ENCODE measurements at places on chromosomes 1 and 21. TPM values are rescaled to one million over a fixed set of nuclear protein-coding genes. Genes with fewer than 3 reads are reported as not detected.

DNA sequence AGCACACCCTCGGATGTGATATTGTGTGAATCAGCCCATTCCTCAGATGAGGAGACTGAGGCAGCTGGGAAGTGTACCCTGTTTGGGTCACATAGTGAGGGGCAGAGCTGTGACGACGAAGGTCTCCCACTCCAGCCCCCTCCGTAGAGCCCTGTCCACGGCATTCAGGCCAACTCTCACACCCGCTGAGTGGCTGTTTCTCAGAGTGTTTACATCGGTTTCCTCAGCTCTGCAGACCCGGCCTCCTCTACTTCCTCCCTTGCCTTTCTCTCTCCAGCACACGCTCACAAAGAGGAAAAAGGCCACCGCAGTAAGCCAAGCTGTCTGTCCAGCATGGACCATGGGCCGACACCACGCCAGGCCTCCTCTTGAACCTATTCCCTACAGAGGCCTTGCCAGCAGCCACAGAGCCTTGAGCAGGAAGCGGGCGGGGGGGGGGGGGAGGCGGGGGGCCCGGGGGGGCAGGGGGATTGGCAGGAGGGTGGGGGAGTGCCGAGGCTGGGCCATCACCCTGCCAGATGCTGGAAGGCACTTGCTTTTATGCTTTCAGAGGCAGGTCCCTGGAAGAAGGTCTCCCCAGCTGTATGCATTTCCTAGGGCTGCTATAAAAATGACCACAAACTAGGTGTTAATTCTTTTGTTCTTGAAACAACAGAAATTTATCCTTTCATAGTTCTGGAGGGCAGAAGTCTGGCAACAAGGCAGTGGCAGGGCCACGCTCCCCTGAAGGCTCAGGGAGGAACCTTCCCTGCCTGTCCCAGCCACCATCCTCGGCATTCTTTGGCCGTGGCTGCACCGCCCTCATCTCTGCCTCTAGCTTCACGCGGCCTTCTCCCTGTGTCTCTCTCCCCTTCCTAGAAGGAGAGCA lies 178.4 kb downstream of the PSMG1 start:
- peak; percentile 31 for DNase-seq

DNA sequence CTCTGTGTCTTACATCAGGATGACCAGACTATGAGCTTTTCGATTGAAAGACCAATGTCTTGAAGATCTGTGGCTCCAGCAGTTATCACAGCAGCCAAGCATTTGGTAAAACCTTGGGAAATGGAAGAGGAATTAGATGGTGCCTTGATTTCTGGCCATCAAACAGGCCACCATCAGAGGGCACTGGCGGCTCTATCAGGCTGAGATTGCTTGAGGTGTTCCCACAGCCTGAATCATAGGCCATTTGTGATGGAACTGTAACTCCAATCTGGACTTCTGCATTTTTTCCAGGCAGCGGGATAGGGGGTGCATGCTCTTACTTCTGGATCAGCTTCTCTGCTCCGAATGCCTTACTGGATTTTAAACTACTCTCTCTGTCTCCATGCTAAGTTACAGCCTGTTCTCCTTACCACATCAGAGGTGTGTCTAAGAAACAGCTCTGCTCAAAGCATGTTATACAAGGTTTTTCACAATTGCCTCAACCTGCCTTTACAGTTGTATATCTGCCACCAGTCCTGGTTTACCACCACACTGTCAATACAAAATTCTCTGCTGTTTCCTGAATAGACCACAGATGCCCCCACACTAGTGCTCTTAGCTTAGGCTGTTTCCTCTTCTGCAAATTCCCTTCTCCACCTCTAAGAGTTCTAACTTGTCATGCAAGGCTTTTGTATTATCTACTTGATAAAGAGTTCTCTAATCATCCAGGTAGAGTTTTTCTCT lies 180.9 kb downstream of the PTGER3 start:
- no peak for DNase-seq

- DNase-seq, result no peak
Measured at GRCh38 chr1:97377432-97378034, 543.3 kb downstream of the DPYD start.

DTL gene
- total RNA-seq, result 61.4 TPM

DNA sequence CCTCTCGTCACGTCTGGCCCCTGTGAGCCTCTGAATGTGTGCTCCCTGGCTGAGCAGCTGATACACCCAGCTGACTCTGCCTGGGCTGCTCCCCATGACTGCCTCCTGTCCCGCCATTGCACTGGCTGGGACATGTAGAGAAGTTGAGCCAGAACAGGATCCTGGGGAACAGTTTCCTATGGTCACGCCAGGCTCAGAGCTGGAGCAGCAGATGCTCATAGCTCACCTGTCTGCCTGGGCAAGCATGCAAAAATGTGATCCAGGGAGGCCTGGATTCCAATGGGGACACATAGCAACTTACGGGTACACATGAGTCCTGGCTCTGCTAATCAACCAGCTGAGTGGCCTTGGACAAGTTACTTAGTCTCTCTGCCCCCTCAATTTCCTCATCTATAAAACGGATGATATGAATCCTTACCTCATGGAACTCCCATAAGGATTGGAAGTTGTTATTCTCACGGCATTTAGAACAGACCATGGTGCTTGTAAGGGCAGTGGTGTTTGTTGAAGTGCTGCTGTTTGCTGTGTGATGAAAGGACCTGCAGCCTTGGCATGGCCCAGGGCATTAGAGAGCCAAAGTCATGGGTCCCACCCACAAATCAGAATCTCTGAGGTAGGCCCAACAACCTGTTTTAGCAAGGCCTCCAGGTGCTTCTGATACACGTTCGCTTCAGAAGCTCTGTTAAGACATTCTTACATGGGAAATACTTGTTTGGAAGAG lies 150.3 kb upstream of the VANGL1 start:
- no peak for DNase-seq

- DNase-seq, result no peak
Measured at GRCh38 chr1:1972976-1973715, 30.4 kb downstream of the CFAP74 start.

FBXO44 gene
- total RNA-seq, result 16.4 TPM

- DNase-seq, result no peak
Measured at GRCh38 chr1:86541859-86542258, 5.0 kb upstream of the CLCA4 start.

ZNF593OS gene
- total RNA-seq, result not detected

GRCh38 chr1:97797403-97798183 lies 123.2 kb downstream of the DPYD start:
- no peak for DNase-seq

DNA sequence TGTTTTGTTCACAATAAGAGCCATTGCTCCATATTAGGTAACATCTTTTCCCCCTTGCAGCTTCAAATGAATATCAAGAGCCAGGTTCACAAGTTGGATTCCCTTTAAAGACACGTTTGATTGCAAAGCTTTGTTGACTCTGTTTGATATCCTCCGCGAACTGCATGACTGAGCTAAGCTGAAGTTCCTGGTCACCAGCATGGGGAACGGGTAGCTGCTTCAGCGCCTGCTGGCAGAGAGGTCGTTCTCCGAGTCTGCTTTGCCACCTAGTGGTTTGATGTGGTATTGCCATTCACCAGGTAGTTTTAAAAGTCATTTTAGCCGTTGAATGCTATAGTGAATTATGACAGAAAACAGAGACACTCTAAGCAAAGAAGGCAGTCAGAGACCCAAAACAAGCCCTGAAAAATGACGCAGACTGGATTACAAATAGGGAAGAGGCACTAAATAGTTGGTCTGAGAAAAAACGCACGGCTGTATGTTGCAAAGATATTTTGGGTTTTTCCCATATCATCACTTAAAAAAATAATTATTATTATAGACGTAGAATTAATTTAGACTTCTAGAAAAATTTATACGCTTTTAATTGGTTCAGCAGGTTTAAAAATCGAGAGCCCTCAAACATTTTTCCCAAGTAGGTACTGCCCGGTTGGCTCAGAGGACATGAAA lies 193.5 kb upstream of the FMN2 start:
- peak; percentile 72 for DNase-seq

YBEY gene
- total RNA-seq, result 22.8 TPM

Measured in OCI-LY7 (cell line).